Muscle of arm (tissue), 14 donors: ENCODE measurements at places on chromosomes 5 and 9.

DNA sequence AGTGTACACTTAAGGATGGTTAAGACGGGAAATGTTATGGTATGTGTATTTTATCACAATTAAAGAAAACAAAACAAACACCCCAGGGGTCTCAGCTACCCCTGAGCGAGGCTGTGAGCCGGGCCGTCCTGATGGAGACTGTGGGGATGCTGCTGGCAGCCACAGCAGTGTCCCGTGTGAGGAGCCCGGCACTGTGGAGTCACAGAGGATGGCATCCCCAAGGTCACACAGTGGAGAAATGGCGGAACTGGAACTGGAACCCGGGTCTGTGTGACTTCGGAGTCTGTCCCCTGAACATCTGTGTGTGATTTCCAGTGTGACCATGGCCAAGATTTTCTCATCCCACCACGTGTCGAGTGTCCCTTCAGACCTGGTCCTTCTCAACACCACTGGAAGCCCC lies 80.7 kb upstream of the PHYKPL start:
- no peak for DNase-seq

- DNase-seq = no peak
Measured at GRCh38 chr5:180235077-180235476, 26.1 kb upstream of the RASGEF1C start.

- no peak for DNase-seq
Measured at GRCh38 chr5:117010574-117010973, 436.0 kb upstream of the SEMA6A start.

GRCh38 chr5:113378514-113378913 lies 56.3 kb downstream of the TSSK1B start:
- DNase-seq = no peak

DNA sequence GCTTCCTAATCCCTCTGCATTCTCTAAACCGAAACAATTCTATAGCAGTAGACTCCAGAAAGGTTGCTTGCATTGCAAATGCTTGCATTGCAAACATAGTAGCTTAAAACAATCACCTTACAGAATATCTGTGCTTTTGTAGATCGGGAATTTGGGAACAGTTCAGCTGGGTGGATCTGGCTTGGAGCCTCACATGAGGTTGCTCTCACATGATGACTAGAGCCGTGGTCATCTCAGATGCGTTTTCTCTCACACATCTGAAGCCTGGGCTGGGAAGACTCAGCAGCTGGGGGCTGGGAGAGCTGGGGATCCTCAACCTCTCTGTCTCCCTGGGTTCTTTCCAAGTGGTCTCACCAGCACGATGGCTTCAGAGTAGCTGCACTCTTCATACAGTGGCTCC lies 127.8 kb downstream of the MSX2 start:
- peak; percentile 15 for DNase-seq

GRCh38 chr9:133050142-133050541 lies 11.6 kb upstream of the CEL start:
- DNase-seq = peak; percentile 33
